ENCODE measurements at places on chromosomes 5 and 9. TPM values are rescaled to one million over a fixed set of nuclear protein-coding genes. Genes with fewer than 3 reads are reported as not detected.
A peak's percentile ranks its signal among the peaks of the same experiment; 100 is the strongest.

DNA sequence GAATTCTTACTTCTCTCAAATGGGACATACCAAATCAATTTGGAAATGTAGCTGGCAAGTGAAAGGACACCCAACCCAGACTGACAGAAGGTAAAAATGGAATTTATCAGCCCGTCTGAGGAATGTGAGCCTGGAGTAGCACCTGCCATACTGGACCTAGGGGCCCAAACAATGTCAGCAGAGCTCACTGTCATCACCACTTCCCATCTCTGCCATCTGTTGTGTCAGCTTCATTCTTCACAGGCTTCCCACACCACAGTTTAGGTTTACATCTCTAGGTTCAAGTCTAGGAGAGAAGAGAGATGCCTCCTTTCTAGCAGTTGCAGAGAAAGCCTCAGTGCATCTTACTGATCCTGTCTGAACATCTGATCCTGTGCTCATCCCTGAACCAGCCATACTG lies 222.4 kb downstream of the DOCK8 start:
- ATAC-seq = no peak

DNA sequence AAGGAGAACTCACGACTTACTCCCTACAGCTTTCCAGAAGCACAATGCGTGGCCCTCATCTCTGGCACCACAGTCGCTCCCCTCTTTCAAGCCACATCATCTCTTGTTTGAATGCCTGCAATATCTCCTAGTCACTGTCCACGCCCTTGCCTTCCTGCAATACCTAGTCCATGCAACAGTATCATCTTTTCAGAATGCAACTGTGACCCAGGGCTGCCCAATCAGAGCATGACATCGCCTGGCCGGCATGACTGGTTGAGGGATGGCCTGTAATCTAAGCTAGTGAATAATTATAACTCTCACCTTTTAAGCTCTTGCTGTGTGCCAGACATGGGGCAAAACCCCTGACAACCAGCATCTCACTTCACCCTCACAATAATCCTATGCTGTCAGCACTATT lies 52.5 kb upstream of the CPEB4 start:
- no peak for ATAC-seq

GRCh38 chr5:143472576-143472975 lies 69.1 kb upstream of the NR3C1 start:
- no peak for ATAC-seq

DNA sequence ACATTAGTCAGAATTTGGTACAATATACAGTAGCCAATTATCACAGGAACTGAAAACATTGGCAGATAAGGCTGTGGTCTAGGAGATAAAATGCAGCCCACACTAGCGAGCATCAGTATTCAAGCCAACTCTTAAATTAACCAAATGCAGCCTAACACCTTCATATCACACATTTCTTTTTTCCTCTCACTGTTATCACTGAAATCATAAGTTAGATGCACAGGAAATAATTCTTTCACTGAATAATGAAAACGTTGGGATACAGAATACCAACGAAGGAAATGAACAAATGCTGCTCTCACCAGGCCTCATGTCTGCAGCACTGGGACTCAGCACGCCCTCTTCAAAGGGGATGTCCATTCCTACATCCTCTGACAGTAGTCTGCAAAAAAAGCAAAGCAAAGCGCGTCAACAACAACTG lies 109.1 kb upstream of the PCA3 start:
- ATAC-seq = no peak

DNA sequence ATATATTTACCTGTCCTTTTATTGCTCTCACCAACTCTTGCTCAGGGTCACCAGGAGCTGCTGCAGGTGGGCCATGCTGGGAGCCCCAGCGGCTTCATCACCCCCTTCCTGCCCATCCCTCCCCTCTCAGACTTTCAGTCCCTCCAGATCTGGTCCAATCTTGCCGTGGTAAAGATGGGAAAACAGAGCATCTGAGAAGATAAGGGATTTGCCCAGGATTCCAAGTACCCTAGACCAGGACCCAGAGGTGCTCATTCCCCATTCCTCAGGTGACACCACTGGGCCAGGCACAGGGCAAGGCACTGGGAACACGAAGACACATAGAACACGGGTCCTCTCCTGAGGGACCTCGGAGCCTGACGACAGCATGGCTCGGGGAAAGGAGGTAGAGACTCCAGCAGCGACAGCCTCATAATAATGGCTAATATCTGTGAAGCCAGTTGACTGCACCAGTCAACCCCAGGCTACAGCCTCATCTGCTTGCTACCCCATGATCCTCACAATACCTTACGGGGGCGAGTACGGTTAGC lies 18.0 kb downstream of the TMOD1 start:
- no peak for ATAC-seq

GRCh38 chr9:136536721-136537241 lies 9.1 kb downstream of the NOTCH1 start:
- ATAC-seq = no peak

DNA sequence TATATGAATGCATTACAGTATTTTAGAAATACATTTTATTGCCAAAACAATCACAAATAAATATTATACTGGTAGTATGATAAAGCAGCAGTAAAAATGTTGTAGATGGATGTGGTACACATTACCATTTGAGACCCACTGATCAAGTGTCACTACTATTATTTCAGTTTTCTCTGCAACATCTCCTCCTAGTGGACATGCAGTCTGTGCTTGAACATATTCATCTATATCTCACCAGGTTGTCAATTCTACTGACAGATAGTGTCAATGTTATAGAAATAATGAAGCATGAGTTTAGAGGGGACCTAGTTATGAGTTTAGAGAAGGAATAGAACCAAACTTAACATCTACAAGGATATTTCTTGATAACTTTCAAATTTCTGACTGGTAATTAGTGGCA lies 39.2 kb upstream of the ELOVL7 start:
- no peak for ATAC-seq

GRCh38 chr5:149732324-149733128 lies 2.4 kb downstream of the PPARGC1B start:
- ATAC-seq = no peak

DNA sequence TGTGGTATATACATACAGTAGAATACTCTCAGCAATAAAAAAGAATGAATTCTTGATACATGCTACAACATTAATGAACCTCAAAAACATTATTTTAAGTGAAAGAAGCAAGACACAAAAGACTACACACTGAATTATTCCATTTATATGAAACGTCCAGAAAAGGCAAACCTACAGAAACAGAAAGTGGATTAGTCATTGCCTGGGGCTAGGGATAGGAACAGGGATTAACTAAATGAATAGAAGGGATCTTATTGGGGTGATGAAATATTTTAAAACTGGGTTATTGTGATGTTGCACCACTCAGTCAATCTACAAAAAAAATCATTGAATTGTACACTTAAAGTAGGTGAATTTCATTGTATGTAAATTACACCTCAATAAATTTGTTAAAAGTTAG lies 326.7 kb downstream of the PIK3R1 start:
- no peak for ATAC-seq

DNA sequence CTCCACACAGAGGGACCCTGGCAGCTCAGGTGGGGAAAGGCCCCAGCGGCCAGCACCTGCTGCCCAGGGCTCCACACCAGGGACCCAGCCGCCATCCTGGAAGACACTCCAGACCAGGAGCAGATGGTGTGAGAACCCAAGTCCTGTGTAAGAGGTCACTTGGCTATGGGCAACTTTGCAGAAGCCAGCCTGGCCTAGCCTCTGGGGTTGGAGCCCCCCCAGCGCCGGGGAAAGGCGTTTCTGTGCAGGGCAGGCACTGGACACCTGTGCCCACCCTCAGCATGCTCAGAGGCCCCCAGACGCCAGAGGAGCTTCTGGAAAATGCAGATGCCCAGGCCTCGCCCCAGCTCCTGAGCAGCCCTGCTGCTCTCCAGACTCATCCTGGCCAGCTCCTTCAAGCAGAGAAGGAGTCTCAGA lies 34.0 kb downstream of the RASGEF1C start:
- ATAC-seq = no peak

DNA sequence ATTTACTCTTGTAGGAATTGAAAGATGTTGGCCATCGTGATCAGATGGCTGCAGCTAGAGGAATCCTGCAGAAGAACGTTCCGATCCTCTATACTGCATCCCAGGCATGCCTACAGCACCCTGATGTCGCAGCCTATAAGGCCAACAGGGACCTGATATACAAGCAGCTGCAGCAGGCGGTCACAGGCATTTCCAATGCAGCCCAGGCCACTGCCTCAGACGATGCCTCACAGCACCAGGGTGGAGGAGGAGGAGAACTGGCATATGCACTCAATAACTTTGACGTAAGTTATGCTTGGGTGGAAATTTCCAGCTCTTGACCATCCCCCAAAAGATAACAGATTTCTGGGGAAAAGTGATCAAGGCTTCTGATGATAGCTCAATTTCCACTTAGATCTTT lies 50.6 kb downstream of the LRRTM2 start:
- no peak for ATAC-seq

- no peak for ATAC-seq
Observed at GRCh38 chr9:33135470-33135958, 31.6 kb downstream of the B4GALT1 start.

DNA sequence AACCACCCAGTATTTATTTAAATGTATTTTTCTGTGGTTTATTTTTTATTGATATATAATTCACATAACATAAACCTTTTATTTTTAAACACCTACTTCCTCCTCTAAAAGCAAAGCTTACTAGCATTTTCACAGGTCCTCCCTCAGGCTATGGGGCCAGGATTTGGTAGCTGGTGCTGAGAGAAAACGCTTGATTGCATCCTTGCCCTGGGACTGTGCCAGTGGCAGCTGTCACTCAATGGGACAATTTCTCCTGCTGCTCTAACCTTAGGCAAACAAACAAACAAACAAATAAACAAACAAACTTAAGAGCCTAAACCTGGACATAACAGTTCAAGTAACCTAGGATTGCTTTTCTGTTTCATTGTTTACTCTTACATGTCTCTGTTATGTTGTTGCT lies 102.7 kb downstream of the FOCAD start:
- no peak for ATAC-seq

- ATAC-seq = peak; percentile 76
Observed at GRCh38 chr9:16058131-16058549, 505.3 kb downstream of the CCDC171 start.

DNA sequence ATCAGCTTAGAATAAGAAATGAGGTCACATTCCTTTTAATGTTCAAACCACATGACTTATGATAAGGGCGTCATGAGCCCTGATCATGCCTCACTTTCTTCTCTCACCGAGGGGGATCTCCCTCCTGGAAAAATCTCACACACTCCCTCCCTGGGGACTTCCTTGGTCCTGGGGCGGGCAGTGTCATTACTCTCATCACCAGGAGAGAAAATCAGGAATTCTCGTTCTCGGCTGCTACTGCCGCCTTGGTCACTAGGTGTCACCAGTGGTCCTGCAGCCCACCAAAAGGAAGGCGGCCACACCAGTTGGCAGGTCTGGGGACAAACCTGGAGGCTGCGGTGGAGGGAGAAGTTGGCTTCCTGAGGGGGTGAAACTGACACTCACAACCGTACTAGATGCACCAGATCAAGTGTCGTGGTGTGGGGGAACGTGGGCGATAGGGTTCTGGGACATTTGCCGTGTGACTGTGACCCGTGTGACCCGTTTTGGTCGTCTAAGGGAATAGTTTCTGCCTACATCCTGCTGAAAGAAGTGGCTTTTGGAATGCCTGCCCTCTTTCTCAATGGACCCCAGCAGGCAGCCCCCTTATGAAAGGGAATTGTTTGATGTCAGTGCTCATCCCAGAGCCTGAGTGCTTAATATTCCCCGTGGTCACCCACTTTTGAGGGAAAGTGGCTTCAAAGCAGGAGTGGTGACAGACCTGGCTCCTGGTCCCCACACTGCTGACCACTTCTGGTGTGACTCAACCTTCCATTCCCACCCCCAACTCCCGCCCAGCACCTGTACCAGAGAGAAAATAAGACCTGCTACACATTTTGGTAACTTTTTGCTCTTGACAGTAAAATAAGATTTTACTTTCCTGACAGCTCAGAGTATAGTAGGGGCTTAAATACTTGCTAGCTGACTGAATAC lies 63.2 kb downstream of the ACER2 start:
- ATAC-seq = peak; percentile 89

DNA sequence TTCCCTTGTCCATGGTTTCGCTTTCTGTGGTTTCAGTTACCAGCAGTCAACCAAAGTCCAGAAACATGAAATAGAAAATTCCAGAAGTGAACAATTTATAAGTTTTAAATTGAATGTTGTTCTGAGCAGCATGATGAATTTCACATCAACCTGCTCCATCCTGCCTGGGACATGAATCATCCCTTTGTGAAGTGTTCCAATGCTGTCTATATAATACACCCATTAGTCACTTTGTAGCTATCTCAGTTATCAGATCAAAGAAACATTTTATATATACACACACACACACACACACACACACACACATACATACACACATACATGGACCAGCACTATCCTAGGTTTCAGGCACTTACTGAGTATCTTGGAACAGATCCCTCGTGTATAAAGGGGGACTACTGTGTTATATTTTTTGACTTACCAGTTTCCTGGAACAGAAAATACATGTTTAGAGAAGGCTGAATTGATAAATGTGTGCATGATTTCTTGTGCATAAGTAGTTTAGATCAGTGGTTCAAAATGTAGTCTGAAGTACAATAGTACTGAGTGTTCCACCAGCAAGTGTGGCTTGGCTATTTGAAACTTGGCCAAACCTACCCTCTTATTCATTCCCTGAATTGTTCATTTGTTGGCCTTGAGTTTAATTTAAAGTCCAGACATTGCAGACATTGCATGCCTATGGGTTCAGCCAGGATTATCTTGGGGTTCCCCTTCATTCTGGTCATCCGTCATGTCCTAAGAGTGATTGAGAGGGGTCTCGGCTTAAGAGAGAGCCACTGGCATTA lies 510.0 kb downstream of the GADD45G start:
- ATAC-seq = no peak

DNA sequence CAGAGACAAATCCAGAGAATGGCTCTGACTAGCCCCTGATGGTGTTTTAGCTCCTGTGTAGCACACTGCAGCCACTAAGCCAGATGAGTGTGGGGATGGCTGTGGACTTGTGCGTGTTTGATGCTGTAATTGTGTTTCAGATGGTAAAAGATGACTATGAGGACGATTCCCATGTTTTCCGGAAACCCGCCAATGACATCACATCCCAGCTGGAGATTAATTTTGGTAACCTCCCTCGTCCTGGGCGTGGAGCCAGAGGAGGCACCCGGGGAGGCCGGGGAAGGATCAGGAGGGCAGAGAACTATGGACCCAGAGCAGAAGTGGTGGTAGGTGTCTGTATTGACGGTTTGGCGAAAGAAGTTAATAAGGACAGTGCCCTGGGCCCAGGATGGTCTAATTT lies 38.0 kb downstream of the HABP4 start:
- ATAC-seq = no peak

The IRGM gene
- 1.4 TPM for total RNA-seq

The NEUROG1 gene
- not detected for total RNA-seq

The DMRT3 gene
- total RNA-seq = not detected

The ANKRD33B gene
- 7.8 TPM for total RNA-seq

The TNFSF15 gene
- 0.13 TPM for total RNA-seq

The MED27 gene
- total RNA-seq = 19.2 TPM

The SPIN1 gene
- total RNA-seq = 22.3 TPM

The CDO1 gene
- not detected for total RNA-seq

The AMBP gene
- not detected for total RNA-seq

The NUTM2F gene
- not detected for total RNA-seq
